CD4-positive, alpha-beta T cell (primary cell): ENCODE measurements at places on chromosomes 1 and 21.

GRCh38 chr1:228370941-228371740, 35.5 kb downstream of the TRIM11 start:
- peak; percentile 6 for DNase-seq
- H3K36me3 ChIP-seq = no peaks in the 10 kb centered on the region
- no peaks in the 10 kb centered on the region for H3K27me3 ChIP-seq
- H3K27ac ChIP-seq = no peak overlapping the region
- H3K4me1 ChIP-seq = no peaks in the 10 kb centered on the region
- H3K4me3 ChIP-seq = no peak overlapping the region

- H3K36me3 ChIP-seq = no peaks in the 10 kb centered on the region
- H3K4me3 ChIP-seq = no peak overlapping the region
These were observed 557.2 kb downstream of the MATN1 start for GRCh38 chr1:30166174-30166573.

GRCh38 chr1:33852711-33853110, 11.2 kb upstream of the HMGB4 start:
- H3K27me3 ChIP-seq = peaks cover 7% of the 10 kb centered on the region
- DNase-seq = no peak
- no peak overlapping the region for H3K4me3 ChIP-seq
- H3K36me3 ChIP-seq = no peaks in the 10 kb centered on the region

- DNase-seq = no peak
- no peak overlapping the region for H3K4me3 ChIP-seq
- H3K27ac ChIP-seq = no peak overlapping the region
- H3K4me1 ChIP-seq = no peaks in the 10 kb centered on the region
These were observed 664.4 kb downstream of the MATN1 start for GRCh38 chr1:30058970-30059369.

GRCh38 chr1:234750922-234751627, 141.1 kb upstream of the IRF2BP2 start:
- H3K36me3 ChIP-seq = no peaks in the 10 kb centered on the region
- DNase-seq = no peak
- no peak overlapping the region for H3K27ac ChIP-seq
- no peaks in the 10 kb centered on the region for H3K27me3 ChIP-seq
- no peaks in the 10 kb centered on the region for H3K4me1 ChIP-seq
- no peak overlapping the region for H3K4me3 ChIP-seq

DNA sequence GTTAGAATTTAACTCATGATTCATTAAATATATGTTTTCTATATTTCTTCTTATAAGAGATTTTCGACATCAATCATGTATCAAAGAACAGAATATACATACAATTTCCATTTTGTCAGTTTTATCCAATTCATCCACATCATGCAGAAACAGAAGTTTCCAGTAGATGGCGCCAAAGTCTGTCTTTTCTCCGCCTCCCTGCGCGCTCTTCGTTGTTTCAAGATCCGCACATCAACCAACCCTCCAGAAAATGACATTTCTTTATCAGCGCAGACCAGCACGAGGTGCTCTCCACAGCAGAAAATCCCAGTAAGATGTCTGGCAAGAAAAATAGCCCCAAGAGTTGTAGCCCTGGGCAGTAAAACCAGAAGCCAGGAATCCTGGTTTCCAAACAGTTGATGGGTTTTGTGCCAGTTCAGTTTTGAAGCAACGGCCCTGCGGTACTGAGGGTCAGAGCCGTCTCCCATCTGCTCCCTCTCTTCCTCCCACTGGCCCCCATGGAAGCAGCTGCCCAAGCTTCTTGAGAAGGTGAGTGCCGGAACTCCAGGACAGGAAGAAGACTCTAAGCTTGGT, 38.6 kb upstream of the GPR137B start:
- no peaks in the 10 kb centered on the region for H3K36me3 ChIP-seq
- H3K27me3 ChIP-seq = no peaks in the 10 kb centered on the region
- peak; percentile 61 for DNase-seq
- H3K27ac ChIP-seq = no peak overlapping the region
- H3K4me1 ChIP-seq = peaks cover 4% of the 10 kb centered on the region

- DNase-seq = no peak
- no peak overlapping the region for H3K4me3 ChIP-seq
- no peaks in the 10 kb centered on the region for H3K27me3 ChIP-seq
- no peaks in the 10 kb centered on the region for H3K36me3 ChIP-seq
- no peaks in the 10 kb centered on the region for H3K4me1 ChIP-seq
These were observed 50.2 kb downstream of the LAMC2 start for GRCh38 chr1:183236158-183236725.

DNA sequence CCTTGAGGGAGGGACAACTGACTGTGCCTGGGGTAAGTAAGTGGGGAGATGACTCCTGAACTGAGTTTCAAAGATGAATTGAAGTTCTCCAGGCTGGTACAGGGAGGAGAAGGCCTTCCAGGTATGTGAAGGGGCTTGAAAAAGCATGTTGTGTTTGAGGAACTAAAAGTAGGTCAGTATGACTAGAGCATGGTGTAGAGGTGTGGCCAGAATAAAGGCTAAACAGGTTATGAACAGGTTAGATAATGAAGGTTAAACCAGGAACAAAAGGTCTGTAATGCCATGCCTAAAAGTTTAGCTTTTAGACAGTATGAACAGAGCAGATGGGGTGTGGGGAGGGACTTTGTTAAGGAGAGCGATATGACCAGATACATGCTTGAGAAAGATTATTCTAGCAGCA, 7.3 kb upstream of the CLSPN start:
- H3K4me3 ChIP-seq = no peak overlapping the region
- H3K27me3 ChIP-seq = no peaks in the 10 kb centered on the region
- H3K36me3 ChIP-seq = no peaks in the 10 kb centered on the region
- no peak for DNase-seq

DNA sequence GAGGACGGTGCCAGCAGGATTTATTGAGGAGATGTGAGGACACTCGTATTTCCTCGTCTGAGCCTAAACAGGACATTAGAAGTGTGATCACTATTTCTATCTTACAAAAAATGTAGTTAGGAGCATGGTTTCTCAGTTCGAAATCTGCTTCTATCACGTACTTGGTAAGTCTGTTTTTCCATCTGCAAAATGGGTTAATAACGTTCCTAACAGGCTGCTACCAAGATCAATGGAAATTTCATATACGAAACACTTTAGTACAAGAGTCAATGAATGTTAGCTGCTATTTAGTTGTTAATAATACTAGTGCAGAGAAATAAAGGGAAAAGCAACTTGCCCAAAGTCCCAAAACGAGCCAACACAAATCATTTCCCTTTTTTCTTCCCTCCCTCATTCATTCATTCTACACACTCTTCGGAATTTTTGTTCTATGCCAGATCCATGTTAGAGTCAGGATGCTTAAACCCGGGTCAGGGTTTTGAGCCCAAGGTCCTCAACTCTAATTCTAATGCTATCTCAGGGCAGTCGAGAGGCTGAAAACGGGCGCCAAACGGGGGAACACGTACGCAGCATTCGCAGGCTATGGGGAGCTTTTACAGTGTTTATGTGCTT, 608 bp downstream of the SNRNP40 start:
- H3K27me3 ChIP-seq = no peaks in the 10 kb centered on the region

- no peaks in the 10 kb centered on the region for H3K36me3 ChIP-seq
- H3K4me1 ChIP-seq = no peaks in the 10 kb centered on the region
- DNase-seq = no peak
- no peak overlapping the region for H3K27ac ChIP-seq
- no peaks in the 10 kb centered on the region for H3K27me3 ChIP-seq
These were observed 73.0 kb upstream of the EXO1 start for GRCh38 chr1:241775021-241775420.

DNA sequence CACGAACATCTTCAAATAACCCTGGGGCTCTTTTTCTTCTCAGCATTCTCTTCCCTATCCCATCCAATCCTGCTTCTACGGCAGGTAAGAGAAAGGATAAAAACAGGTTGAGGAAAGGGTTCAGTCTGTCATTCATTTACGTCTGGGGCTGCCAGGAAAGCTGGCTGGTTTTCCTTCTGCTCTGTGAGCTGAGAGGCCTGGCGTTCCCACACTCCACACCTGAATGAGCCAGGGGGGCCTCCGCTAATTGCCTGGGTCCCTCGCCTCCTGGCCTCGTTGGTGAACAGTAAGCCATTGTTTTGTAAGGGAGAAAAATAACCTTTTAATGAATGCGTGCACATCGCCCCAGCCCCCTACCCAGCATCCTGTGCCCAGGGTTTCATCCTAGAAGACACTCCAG, 70.8 kb upstream of the SIM2 start:
- no peaks in the 10 kb centered on the region for H3K4me1 ChIP-seq
- H3K4me3 ChIP-seq = no peak overlapping the region
- no peaks in the 10 kb centered on the region for H3K36me3 ChIP-seq
- DNase-seq = no peak

DNA sequence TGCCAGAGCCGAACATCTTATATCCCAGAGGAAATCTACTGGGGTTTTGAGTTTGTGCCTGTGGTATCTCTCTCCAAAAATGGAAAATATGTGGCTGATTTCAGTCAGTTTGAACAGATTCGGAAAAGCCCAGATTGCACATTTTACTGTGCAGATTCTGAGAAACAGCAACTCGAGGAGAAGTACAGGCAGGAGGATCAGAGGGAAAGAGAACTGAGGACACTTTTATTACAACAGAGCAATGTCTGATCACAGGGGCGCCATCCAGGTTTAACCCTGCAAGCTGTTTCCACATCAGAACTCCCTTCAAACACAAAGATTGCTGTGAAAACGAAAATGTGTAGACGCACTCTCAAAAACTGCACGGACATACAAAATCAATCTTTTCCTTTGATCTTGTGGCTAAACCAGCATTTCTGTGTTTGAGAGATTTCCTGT, 43.4 kb downstream of the KCNJ15 start:
- H3K27ac ChIP-seq = no peak overlapping the region
- peak overlapping the region; percentile 10 for H3K4me3 ChIP-seq
- peaks cover 26% of the 10 kb centered on the region for H3K4me1 ChIP-seq
- no peak for DNase-seq
- no peaks in the 10 kb centered on the region for H3K27me3 ChIP-seq
- H3K36me3 ChIP-seq = no peaks in the 10 kb centered on the region

DNA sequence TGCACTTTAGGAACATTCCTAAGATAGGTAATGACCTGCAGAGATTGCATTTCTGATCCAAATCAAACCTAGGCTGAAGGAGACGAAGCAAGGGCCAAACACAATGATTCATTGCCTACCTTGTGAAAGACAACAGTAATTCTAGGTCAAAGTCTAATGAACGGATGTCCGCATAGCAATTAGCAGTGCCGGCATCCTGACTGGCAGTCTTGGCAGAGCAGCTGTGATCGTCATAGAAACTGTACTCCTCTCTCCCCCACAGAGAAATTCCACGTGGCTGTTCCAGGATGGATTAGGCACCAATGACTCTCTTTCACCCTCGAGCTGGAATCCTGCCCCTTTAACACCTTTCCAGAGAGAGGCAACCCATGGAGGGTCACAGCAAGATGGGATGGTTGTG, 28.9 kb upstream of the VAV3 start:
- H3K27me3 ChIP-seq = no peaks in the 10 kb centered on the region
- no peak overlapping the region for H3K27ac ChIP-seq
- no peaks in the 10 kb centered on the region for H3K4me1 ChIP-seq
- H3K36me3 ChIP-seq = no peaks in the 10 kb centered on the region

GRCh38 chr1:84985365-84985764, 11.5 kb downstream of the MCOLN2 start:
- no peaks in the 10 kb centered on the region for H3K36me3 ChIP-seq
- H3K4me3 ChIP-seq = no peak overlapping the region
- H3K27me3 ChIP-seq = no peaks in the 10 kb centered on the region
- DNase-seq = no peak
- H3K27ac ChIP-seq = no peak overlapping the region

DNA sequence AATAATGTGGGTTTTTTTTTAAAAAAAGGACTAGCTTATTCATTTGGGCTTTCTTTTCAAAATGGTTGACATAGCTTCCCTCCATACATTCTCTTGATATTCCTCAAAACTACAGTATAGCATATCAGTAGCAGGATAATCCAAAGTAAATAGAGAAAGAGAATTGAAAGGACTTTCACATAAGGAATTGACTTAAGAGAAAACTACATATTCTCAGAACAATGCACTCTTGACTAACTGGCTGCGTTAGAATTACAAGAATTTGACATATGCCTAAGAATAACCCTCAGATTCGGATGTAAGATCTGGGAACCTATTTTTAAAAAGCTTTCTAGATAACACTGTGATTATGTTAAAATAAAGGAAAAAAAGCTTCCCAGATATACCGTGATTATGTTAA, 3.1 kb downstream of the PRKAB2 start:
- H3K27me3 ChIP-seq = no peaks in the 10 kb centered on the region
- no peak for DNase-seq
- H3K27ac ChIP-seq = no peak overlapping the region
- no peak overlapping the region for H3K4me3 ChIP-seq
- peaks cover 25% of the 10 kb centered on the region for H3K36me3 ChIP-seq

DNA sequence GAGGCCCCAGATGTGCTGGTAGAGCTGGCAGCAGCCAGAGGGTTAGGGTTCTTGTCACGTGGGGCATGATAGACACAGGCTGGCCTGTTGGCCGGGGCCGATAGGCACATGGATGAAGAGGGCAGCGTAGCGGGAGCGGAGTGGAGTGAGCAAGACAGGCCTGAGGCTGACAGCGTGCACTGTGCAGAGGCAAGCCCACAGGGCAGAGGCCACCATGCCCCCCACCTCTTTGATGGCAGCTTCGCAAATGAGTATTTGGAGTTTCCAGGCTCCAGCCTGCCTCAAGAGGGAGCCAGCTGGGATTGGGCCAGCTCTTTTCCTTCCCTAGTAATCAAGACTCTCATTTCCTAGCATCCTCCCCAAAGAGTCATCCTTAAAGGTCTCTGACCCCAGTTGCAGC, 43.5 kb downstream of the TMCC2 start:
- no peak overlapping the region for H3K4me3 ChIP-seq
- no peaks in the 10 kb centered on the region for H3K36me3 ChIP-seq
- no peak for DNase-seq
- H3K4me1 ChIP-seq = peaks cover 32% of the 10 kb centered on the region

- no peaks in the 10 kb centered on the region for H3K4me1 ChIP-seq
- peaks cover 7% of the 10 kb centered on the region for H3K36me3 ChIP-seq
- no peak overlapping the region for H3K27ac ChIP-seq
- no peak for DNase-seq
- no peak overlapping the region for H3K4me3 ChIP-seq
These were observed 133.9 kb downstream of the PEX14 start for GRCh38 chr1:10608690-10609089.

GRCh38 chr1:205945069-205945468, 1.8 kb upstream of the SLC26A9 start:
- DNase-seq = no peak
- no peak overlapping the region for H3K4me3 ChIP-seq
- H3K4me1 ChIP-seq = no peaks in the 10 kb centered on the region
- H3K27me3 ChIP-seq = peaks cover 24% of the 10 kb centered on the region

GRCh38 chr1:157194731-157195520, 56.7 kb upstream of the ETV3 start:
- no peak for DNase-seq
- H3K4me1 ChIP-seq = no peaks in the 10 kb centered on the region
- no peak overlapping the region for H3K27ac ChIP-seq
- H3K4me3 ChIP-seq = no peak overlapping the region

GRCh38 chr1:21955501-21956281, 18.6 kb upstream of the HSPG2 start:
- H3K27me3 ChIP-seq = no peaks in the 10 kb centered on the region
- no peak for DNase-seq
- H3K4me3 ChIP-seq = no peak overlapping the region
